Vagina (tissue), 2 donors: ENCODE measurements at places on chromosomes 6 and 20. TPM values are rescaled to one million over a fixed set of nuclear protein-coding genes. Genes with fewer than 3 reads are reported as not detected.

Gene MYLK2
- not detected for total RNA-seq

Gene HLA-DQA2
- total RNA-seq: 2.2 TPM

Gene MOCS3
- total RNA-seq: 3.2 TPM

Gene RPS6KA2
- total RNA-seq: 65.1 TPM

Gene PDE10A
- total RNA-seq: 15.0 TPM

Gene COL11A2
- 0.25 TPM for total RNA-seq

Gene COL21A1
- total RNA-seq: 16.7 TPM

DNA sequence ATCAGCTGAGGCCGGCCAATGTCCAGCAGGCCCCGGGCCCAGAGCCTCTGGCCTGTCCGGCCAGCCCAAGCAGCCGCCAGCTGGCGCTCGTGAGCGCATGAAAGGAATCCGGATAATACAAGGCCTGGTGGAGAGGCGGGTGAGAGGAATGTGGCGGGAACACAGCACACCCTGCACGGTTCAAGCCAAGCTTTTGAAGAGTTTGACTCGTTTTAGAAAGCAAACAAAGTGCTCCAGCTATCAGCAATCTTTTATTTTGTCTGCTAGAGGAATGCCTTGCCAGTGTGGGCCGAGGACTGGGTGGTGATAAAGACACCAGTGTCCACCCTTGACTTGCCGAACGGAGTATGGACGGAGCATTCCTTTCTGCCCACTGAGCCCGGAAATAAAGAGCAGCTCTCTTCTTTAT lies 9.3 kb upstream of the NEDD9 start:
- no peak for DNase-seq
- H3K36me3 ChIP-seq: no peaks in the 10 kb centered on the region
- H3K4me3 ChIP-seq: no peak overlapping the region
- peaks cover 26% of the 10 kb centered on the region for H3K4me1 ChIP-seq

- DNase-seq: no peak
- H3K27me3 ChIP-seq: no peaks in the 10 kb centered on the region
- no peak overlapping the region for H3K4me3 ChIP-seq
- no peak overlapping the region for H3K27ac ChIP-seq
- H3K36me3 ChIP-seq: no peaks in the 10 kb centered on the region
Observed at GRCh38 chr6:148460876-148461646, 118.4 kb downstream of the SASH1 start.

DNA sequence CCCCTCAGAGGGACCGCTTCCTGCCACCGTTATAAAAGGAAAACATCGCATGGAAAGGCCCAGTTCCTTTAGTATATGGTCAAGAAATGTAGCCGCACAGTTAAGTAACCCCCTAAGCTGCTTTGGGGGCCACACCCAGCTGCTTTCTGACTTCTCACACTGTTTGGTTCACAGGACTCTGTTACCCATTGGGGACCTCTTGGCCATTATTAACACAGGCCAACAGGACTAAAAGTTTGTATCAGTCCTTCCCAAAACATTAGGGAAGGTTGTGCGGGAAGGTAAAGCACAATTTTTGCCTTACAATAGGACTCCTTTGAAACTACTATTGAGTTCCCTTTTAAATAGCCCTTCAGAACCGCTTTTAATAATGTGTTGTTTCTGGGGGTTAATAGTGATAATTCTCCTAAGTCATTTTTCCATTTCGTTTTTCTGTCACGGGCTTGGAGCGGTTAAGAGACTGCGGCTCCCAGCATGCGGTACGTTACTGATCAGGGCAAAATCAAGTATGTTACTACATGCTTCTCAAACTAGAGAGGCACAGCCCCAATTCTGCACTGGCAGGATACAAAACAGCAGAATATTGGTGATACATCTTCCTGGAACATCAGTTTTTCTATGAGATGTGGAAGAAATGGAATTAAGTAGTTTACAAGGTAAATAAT lies 668 bp upstream of the RPP40 start:
- H3K27me3 ChIP-seq: no peaks in the 10 kb centered on the region
- no peak for DNase-seq
- H3K4me1 ChIP-seq: peaks cover 12% of the 10 kb centered on the region
- peak overlapping the region; percentile 62 for H3K4me3 ChIP-seq
- H3K36me3 ChIP-seq: peaks cover 7% of the 10 kb centered on the region

DNA sequence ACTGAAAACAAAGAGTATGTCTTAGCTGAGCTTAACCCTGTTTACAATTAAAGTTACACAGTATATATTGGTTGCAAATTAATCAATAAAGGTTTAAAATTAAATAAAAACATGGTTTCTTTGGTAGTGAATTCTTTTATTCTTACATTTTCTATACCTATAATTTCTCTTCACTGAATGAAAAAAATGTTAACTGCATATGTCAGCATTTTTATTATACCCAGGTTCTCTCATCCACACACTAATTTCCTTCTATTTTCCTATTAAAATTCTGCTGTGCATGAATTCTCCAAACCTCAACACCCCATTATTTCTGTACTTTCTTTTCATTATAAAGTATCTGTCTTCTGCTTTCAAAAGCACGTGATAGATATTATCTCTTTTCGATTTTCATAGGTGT lies 91.9 kb downstream of the TBC1D32 start:
- no peak for DNase-seq
- H3K36me3 ChIP-seq: no peaks in the 10 kb centered on the region
- H3K4me3 ChIP-seq: no peak overlapping the region
- no peak overlapping the region for H3K27ac ChIP-seq
- H3K27me3 ChIP-seq: no peaks in the 10 kb centered on the region

GRCh38 chr6:43793875-43794242 lies 23.8 kb downstream of the VEGFA start:
- H3K4me3 ChIP-seq: no peak overlapping the region
- H3K36me3 ChIP-seq: no peaks in the 10 kb centered on the region
- peaks cover 5% of the 10 kb centered on the region for H3K4me1 ChIP-seq
- H3K27ac ChIP-seq: no peak overlapping the region
- no peaks in the 10 kb centered on the region for H3K27me3 ChIP-seq
- DNase-seq: no peak

GRCh38 chr6:64155063-64155462 lies 519.5 kb downstream of the PHF3 start:
- no peak for DNase-seq
- no peaks in the 10 kb centered on the region for H3K27me3 ChIP-seq
- H3K4me1 ChIP-seq: no peaks in the 10 kb centered on the region
- H3K4me3 ChIP-seq: no peak overlapping the region
